CD4-positive, alpha-beta T cell treated with Interleukin-1 beta for 1 hour (primary cell): ENCODE measurements at places on chromosomes 2 and 18.

DNA sequence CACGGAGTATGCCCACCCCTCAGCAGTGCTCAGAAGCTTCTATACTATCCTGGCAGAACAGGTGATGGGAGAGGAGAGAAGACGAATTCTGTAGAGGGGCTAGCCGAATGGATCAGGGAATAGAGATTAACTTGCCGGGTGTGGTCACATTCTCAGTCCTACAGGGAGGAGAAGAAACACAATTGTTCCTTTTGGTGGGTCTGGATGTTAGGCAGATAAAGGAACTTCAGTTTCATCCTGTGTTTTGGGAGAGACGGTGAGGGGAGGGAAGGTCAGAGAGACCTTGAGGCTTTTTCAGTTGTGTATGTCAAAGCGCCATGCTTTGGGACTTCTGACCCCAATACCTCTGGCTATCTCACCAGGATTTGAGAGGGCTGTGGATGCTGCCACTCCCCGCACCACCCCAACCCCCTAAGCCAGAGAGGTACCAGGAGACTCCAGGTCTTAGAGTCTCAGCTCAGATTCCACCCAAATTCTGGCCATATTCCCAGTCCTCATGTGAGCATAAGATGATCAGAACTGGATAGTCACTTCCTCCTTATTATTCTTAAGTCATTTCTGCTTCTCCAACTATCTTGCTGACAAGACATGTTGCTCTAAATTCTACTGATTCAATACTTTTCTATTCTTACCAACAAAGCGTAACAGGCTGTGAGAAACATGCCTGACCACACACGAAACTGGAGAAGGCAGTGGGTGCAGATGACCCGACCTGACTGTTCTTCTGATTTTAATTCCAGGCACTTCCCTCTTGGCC lies 2.3 kb upstream of the TMEM37 start:
- no peak for DNase-seq

GRCh38 chr2:95329891-95330793 lies 33.0 kb downstream of the KCNIP3 start:
- DNase-seq, result no peak

- DNase-seq, result no peak
Measured at GRCh38 chr2:108634576-108635160, 84.6 kb upstream of the RANBP2 start.

GRCh38 chr2:210523650-210524289 lies 32.6 kb upstream of the CPS1 start:
- no peak for DNase-seq

DNA sequence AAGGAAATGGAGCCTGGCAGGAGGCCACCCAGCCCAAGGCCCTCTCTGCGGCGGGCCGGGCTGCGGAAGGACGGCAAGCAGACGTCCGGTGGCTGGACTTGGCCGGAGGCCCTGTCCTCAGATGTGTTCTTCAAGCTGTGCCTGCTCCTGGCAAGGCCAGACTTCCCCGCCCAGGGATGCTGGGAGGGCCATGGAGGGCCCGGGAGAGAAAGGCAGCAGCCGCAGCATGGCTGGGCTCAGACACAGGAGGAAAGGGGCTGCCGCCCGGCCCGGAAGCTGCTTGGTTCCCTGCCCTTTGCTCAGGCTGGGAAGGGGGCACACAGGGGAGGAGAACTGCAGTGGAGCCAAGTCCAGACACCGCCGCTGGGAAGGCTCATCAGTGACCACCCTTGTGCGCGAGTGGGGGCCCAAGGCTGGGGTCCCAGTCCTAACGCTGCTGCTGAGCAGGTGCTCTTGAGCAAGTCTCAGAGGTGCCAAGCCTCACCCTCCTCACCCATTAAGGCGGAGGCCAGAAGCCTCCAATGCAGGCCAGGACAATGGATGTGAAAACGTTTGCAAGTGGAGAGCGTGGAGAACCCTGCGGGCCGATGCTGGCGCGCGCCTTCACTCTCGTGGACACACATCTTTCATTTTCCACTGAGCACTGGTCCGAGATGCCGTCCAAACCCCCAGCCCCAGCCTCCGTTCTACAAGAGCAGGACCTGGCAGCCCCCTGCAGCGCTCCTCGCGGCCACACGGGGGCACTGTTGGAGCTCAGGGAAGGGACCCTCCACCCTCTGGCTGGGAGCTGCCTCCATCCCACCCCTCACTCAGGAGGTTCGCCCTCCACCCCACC lies 7.9 kb downstream of the CROCC2 start:
- peak; percentile 51 for DNase-seq

DNA sequence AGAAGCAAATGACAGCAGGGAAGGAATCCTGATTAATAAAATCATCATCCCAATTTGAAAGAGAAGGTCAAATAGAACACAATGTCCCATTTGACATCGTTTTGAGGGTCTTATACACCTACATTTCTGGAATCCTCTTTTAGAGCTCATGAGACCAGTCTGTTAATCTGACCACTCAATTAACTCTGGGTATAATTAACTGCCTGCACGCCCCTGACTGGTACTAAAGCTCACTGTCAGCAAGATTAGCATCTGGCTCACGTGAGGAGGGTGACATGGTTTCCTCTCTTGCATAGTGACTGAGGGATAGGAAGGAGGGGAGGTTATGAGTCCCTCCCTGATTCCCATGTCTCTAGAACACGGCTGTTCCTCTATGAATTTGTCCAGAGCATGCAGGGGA lies 124.3 kb downstream of the ICOS start:
- DNase-seq, result no peak

GRCh38 chr18:80231616-80232015 lies 15.7 kb downstream of the PARD6G start:
- no peak for DNase-seq

DNA sequence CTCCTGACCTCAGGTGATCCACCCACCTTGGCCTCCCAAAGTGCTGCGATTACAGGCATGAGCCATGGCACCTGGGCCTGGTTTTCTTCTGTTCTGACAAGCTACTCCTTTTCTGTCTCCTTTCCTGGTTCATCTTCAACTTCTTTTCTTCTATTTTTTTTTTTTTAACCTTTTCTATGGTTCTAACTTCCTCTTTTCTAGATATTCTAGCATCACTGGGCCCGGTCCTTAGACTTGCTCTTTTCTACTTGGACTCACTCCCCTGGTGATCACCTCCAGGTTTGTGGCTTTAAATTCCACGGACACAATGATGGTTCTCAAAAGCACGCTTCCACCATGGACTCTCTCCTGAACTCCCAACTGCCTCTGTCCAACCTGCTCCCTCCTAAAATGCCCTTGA lies 2.0 kb downstream of the EIF2AK2 start:
- no peak for DNase-seq

DNA sequence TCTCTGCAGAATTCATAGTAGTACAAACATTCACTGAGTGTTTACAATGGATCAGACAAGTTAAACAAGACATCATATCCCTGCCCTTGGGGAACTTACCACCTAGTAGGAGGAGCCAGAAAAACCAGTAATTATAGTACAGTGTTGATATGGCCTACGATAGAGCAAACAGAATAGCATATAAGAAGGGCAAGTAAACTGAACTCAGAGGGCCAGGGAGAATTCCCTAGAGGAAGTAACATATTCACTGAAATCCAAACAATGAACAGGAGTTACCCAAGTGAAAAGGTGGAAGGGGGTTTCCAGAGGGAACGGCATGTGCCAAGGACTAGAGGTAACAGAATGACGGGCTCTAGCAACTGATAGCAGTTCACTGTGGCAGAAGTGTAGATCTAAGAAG lies 34.1 kb downstream of the NHEJ1 start:
- no peak for DNase-seq

GRCh38 chr2:20491739-20492531 lies 45.1 kb downstream of the RHOB start:
- DNase-seq, result no peak

- DNase-seq, result no peak
Measured at GRCh38 chr2:62504657-62505056, 1.3 kb downstream of the TMEM17 start.

DNA sequence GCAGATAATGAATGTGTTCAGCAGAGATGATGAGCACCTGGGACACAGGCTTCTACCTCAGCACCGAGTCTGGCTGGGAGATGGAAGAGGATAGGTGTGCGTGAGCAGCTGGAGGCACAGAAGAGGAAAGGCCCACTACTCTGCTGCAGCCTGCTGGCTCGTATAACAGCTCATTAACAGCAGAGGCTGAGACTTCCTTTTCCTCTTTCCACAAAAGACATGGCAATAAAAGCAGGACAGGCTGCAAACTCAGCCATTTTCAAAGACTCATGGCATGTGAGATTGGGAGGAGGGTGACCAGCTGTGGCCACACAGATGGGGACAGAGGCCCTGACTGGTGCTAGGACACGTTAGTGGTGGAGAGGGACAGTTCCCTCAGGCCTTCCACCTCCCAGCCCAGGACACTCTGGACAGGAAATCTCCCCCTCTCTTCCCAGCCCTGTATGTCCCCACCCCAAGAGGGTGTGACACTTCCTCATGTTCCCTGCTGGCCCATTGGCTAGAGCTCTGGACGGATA lies 60.3 kb downstream of the CACNB4 start:
- DNase-seq, result no peak

GRCh38 chr18:58005011-58005410 lies 39.0 kb upstream of the NEDD4L start:
- DNase-seq, result no peak

GRCh38 chr18:63887424-63887823 lies at the start of gene SERPINB2:
Gene SERPINB2, plus strand, starts transcription at chr18:63887705. Its CDS starts 3,740 bp downstream, at chr18:63891445.
- no peak for DNase-seq

GRCh38 chr2:120441744-120442471 lies 96.0 kb downstream of the INHBB start:
- DNase-seq, result no peak

DNA sequence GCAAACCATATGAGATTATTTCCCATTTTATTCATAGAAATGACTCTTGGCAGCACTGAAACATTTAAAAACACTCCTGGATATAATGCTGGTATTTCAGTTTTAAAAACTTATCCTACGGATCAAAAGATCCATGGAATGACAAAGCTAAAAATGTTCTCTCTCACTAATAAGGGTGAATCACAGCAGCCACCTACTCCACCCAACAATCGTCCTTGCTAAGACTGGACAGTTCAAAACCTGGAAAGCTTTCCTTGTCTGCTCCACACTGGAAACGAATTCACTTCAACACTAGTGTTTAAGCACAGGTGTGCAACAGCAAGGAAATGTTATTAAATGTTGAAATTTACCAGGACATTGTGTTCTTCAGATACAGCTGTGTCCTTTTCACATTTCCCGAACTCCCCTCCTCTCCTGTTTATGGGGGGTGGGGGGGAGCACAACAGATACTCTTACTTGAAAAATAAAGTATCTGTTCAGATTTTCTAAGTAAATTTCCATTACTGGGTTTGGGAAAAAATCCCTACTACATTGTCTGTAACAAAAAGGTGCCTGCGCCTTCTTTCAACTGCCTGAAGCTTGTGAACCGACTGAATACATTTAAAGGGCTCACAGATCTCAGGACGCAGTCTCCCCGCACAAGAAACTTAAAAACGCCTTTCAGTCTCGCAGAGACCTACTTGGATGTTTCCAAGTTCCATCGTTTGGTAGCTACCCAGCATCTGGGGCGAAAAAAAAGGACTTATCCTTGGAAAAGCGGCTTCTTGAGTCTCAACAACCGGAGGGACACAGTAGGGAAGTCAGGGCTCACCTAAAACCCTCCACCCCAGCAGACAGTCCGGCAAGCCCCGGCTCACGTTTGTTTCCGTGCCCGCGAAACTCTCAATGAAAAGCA lies 1.3 kb downstream of the YWHAQ start:
- no peak for DNase-seq

DNA sequence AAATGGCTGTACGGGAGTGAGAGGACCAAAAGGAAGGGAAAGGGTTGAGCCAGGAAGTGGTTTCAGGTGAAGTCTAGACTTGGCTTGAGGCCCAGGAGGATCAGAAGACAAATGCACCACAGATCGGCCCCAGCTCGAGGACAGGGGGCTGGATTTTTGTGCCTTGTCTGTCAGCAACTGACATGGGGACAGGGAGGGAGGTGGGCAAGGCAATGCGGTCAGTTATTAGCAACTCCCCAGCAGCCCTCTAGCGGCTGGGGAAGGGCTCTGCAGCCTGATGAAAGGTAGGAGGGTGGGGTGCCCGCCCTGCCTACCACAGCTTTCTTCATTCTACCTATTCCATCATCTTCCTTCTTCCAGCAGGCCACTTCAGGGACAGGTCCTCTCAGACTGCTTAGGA lies 50.0 kb downstream of the CPO start:
- DNase-seq, result peak; percentile 10

- DNase-seq, result no peak
Measured at GRCh38 chr18:40917056-40917455, 1038.0 kb upstream of the PIK3C3 start.

GRCh38 chr2:106098081-106098480 lies 96.0 kb downstream of the UXS1 start:
- peak; percentile 34 for DNase-seq

- DNase-seq, result no peak
Measured at GRCh38 chr2:207126724-207127308, 38.9 kb downstream of the KLF7 start.

DNA sequence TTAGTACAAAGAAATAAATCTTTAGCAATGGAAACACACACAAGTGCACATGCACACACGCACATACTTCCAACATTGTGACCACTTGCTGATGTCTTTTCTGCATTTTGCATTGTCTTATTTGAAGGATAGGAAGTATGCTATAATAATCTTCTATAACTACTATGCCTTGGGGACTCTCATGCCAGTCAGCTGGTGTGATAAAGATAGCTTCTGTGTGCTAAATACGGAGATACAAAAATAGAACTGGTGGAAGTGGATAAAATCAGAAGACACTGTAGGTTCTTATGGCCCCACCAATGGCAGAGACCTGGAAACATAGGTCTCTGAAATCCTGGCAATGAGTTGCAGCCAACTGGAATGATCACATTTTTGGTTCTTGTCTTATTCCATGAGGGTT lies 31.5 kb upstream of the RASGRP3 start:
- no peak for DNase-seq

- DNase-seq, result no peak
Measured at GRCh38 chr2:71524476-71524875, 71.1 kb downstream of the DYSF start.

DNA sequence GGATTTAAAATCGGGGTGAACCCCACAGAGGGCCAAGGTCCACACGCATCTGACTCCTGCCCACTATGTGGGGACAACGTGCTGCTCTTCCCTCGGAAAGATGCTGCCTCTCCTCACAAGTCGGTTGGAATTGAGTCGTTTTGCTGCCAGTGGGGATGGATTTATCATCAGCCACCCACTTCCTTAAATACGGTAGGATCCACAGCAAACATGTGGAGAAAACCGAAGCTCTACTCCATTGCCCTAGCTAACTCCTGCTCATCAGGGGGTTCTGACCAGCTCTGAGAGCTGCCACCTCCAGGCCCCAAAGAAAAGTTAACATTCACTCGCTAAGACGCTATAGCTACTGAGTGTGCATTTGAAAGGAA lies 80.9 kb downstream of the CHRNA1 start:
- peak; percentile 29 for DNase-seq

DNA sequence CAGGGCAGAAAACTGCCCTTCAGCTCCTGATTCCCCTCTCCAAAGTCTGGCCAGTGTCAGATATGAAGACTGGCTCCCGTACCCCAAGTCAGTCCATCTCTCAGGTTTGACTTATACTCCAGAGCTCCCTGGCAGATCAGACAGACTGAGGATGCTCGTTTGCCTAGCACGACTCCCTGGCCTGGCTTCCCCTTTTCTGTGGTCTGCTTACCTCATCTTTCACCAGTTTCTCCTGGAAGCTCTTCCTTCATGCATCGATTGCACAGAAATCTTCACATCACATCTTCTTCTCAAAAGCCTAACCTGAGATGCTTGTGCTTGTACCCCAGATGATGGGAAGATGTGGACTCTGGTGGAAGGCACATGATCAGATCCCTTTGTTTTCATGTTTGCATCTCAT lies 387.9 kb upstream of the POU3F3 start:
- no peak for DNase-seq

- DNase-seq, result no peak
Measured at GRCh38 chr2:197838579-197838978, 34.2 kb downstream of the PLCL1 start.
